ENCODE measurements at places on chromosomes 11 and 22.

DNA sequence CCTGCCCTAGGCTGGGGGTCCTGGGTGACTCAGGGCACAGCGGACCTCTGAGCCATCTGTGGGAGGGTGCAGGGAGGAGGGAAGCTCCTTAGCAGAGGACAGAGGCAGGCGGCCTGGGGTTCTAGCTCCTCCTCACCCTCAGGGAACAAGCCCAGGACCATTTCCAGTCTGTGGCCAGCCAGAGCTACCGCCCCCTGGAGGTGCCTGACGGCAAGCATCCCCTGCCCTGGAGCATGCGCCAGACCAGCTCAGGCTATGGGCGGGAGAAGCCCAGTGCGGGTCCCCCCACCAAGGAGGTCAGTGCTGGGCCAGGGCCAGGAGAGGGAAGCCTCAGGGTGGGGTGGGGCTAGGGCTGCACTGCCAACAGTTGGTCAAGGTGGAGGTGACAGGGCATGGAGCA lies 26.0 kb upstream of the LRRC10B start:
- DNase-seq, result no peak

DNA sequence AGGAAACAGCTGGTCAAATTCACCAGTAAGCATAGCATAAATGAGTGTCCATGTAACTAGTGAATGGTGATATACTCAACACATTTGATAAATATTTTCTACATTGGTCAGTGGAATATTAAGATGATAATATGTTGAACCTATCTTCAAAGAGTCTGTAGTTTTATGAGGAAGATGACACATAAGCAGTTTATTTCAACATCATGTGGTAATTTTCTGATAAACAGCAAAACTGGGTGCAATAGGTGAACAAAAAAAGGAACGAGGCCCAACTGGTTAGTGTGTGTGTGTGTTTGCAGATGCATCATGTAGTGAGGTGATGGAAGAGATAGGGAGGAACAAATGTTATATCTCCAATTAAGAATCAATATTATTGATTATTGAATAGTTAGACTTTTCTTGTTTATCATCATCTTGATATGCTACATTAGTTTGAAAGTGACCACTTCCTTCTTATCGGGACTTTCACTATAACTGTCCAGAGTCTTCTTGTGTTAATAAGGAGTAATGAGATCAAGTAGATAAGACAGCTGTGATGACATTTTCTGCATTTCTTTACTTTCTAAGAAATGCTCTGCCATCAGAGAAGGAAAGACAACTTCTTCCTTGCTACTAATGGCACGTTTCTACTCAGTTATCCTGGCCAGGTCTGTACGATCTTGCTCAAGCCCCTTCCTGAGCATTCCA lies 270.7 kb downstream of the ETS1 start:
- DNase-seq, result no peak

DNA sequence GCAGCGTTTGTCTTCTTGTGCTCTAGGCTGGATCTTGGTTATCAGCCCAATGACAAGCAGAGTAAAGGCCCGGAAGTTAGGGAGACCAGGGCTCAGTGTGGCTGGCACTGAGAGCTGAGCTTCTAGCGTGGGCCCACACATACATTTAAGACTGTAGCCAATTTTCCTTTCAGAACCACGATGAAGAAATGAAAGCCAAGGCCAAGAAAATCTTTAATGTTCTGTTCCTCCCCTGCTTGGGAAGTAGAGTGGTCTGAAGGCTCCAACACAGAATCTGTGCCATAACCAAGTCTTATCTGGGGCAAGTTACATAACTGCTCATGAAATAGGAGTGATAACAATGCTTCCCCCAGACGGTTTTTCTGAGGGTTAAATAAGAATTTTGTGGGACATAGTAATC lies 4.7 kb upstream of the ST3GAL4 start:
- no peak for DNase-seq

GRCh38 chr11:10893714-10894151 lies 35.9 kb upstream of the ZBED5 start:
- no peak for DNase-seq

GRCh38 chr11:9716275-9717039 lies 52.6 kb downstream of the SWAP70 start:
- DNase-seq, result no peak

DNA sequence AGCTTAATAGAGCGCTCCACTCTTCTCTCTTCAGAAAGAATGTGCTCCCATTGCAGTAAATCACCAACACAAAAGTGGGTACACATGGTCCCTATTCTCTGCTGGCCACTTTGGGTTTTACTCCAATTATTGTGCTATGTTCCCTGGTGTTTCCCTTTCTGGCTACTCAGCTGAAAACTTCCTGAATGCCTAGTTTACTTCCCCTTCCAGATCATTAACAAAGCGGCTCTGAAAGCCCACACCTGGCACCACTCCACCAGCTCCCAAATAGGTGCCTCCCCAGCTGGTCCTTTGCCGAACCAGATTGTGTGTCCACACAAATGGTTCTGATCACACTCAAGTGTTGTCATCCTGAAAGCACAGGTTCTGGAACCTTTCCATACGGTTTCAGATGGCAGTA lies 443.7 kb downstream of the NTM start:
- no peak for DNase-seq
